Activated gamma-delta T cell (primary cell): ENCODE measurements at places on chromosomes 12 and 14.

DNA sequence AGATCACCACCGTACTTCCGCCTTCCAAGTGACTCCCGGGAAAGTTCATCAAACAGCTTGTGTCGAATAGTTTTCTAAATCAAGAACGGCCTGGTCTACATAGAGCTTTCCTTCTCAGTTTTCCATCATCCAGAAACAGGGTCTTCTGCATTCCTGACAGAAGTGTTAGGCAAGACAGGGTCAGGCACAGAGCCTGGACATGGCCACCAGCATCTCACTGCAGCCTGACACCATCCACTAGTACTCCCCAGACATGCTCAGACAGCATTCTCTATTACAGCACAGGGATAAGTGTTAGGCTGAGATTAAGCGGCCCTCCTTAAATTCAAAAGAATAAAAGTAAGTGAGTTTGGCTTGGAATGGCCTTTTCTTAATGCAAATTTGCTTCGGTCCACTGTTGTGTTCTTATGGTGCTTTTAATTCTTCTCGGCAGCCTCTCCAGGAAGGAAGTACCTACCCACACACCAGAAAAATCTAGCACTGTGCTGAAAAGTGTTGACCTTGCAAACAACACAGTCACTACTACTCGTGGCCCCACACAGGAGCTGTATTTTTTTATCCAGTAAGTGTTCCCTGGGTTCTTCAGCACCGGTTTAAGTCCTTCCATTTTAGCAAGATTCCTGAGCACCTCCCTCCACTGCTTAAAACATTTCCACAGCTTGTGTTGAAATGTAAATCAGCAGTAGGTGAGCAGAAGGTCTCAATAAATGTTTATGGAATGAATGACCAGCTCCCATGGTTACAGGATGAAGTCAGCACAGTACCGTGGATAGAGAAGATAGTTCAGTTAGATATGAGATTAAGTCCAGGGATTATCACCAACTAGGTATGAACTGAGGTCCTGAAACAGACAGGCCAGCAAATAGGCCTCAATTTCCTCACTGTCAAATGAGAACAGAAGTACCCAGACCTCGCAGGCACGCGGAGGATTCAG, 44.1 kb downstream of the SETD3 start:
- no peak for DNase-seq

DNA sequence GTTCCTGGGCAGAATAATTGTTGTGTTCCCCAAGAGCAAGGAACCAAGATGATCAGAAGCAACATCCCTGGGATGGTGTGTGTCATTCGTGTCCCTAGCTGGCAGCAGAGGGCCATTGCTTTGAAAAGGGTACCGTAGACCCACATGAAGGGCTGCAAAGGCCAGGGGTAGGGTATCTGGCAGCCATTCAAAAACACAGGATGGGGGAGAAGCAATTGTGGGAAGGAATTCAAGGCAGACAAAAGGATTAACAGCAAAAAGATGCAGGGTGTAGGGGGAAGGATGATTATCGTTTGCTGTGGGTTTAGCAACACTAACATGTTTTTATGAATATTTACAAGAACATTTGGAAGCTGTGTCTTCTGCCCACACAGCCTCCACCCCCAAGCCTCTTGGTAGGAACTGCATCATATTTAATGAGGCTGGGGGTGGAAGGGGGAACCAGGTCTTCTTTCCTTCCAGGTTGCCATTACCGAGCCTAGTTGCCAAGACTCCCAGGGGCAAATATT, 169.0 kb upstream of the G2E3 start:
- no peak for DNase-seq

- no peak for DNase-seq
Measured at GRCh38 chr12:132349501-132350131, 20.2 kb upstream of the GALNT9 start.

GRCh38 chr12:66697404-66697803, 18.5 kb upstream of the GRIP1 start:
- no peak for DNase-seq

- no peak for DNase-seq
Measured at GRCh38 chr12:132610051-132610759, at the start of gene LRCOL1. TSS of gene LRCOL1 (minus strand) at chr12:132610582. CDS start at chr12:132606251, 4,331 bp downstream.

- no peak for DNase-seq
Measured at GRCh38 chr12:39835517-39836489, 216.2 kb upstream of the ABCD2 start.

GRCh38 chr12:67482751-67483661, 165.5 kb upstream of the DYRK2 start:
- no peak for DNase-seq

- no peak for DNase-seq
Measured at GRCh38 chr12:54058128-54058768, 4.6 kb downstream of the HOXC4 start.

DNA sequence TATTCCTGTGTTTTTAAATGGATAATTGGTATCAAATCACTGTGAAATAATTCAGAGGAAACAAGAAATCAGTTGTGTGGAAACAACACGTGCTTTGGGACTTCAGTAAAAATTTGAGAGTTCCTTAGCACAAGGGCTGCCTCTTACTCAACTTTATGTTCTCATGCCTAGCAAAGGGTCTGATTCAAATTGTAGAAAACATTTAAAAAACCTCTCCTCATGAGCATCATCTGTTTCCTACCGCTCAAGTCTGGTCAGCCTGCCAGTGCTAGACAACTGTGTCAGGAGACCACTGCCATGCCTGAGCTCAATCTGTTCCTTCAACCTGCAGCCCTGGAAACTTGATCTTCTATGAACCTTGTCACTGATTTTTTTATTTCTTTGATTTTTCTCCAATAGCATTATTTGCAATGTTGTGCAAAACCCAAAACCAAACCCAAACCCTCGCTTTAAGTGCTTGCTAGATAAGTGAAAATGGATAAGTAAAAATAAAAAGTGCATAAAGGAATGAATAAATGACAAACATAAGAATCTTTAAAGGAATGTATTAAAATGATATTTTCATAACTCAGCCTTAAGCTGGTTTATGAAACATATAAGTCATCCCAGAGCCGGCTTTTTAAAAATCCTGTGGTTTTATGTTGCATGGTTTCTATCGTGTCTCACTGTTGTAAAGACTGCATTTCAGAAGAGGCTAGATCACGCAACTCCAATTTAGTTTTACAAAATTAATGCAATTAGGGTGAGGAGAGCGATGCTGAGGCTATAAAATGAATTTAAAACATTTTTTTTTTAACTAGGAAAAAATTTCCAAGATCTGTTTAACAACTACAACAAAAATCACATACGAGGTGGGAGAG, 361.2 kb upstream of the PDE3A start:
- no peak for DNase-seq

DNA sequence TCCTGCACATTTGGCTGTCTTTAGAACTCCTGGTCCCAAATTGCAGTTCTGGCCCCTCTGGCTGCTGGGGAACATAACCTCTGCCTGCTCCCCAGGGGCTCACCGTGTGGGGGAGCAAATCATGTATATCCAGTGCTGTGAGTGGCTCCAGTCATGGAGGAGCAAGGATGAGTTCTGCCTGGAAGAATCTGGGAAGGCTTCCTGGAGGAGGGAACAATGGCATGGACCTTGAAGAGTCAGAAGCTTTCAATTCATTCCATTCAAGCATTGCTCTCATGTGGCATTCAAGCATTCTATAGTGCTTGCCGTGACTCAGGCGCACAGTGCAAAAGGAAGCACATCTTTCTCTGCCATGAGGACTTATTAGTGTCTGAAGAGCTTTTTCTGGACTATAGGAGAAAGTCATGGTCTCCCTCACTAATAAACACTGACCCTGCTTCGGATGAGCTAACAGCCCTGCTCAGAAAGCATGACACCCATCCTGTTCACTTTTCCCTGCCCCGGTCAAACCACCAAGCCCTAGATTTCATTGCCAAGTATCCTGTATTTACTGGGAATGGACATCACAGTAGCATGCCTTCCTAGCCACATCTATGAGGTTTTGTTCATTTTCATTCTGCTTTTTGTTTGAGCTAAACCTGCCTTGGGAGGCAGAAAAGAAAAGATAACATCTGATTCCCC, 3.5 kb downstream of the IFI27 start:
- no peak for DNase-seq

GRCh38 chr12:31815096-31815495, 86.3 kb upstream of the AMN1 start:
- no peak for DNase-seq

- no peak for DNase-seq
Measured at GRCh38 chr12:39621670-39622069, 2.1 kb upstream of the ABCD2 start.

DNA sequence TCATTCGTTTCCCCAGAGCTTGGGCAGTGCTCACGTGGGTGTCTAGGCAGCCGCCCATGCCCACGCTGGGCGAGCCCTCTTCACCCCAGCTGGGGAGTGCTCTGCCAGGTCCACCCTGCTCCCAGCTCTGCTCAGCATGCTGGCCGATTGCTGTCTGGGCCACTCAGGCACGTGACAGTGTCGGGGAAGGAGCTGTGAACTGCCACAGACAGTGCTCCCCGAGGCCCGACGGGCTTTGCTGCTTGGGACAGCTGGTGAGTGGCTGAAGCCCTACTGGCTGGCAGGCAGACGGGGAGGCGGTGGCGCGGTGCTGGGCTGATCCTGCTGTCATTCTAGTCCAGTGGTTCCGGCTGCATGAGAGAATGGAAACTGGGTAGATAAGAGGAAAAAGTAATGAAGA, 15.8 kb downstream of the NOC4L start:
- no peak for DNase-seq
